NCI-H1694 (cell line): ENCODE measurements at places on chromosomes 6 and 20.

DNA sequence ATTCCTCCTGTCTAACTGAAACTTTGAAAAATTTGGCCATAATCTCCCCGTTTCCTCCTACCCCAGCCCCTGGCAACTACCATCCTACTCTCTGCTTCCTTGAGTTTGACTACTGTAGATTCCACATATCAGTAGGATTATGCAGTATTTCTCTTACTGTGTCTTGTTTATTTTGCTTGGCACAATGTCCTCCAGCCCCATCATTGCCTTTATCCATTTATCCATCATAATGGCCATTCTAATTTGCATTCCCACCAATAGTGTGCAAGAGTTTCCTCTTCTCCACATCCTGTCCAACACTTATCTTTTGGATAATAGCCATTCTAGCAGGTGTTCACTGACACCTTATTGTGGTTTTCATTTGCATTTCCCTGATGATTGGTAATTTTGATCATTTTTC lies 202.3 kb downstream of the THBS2 start:
- no peak for DNase-seq

DNA sequence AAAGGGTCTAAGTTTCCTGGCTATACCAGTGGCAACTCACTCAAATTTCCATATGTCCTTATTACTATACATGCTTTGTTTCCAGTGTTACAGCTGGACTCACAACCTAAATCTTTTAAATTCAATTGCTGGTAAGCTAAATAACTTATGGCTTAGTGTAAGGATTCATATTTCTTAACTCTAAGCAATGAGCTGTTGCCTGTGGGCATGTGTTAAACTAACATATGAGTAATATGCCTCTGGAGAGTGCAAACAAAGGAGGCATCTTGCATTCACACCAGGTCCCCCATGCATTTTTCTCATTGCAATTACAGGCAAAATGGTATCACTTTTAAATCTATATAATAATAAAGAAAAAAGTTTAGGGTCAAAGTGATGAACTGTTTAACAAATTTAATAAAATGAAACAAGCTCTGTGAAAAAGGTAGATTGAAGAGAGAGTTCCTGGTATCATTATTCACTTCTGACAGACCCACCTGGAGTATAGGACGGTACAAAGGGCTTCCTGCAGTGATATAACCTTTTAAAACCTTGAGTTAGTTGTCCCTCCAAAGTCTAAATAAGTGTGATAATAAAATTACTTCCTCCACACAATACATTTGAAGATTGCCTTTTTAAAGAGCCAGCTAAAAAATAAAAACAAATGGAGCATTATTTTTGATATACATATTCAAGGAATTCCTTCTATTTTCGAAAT lies 57.6 kb upstream of the HMGCLL1 start:
- DNase-seq: no peak

DNA sequence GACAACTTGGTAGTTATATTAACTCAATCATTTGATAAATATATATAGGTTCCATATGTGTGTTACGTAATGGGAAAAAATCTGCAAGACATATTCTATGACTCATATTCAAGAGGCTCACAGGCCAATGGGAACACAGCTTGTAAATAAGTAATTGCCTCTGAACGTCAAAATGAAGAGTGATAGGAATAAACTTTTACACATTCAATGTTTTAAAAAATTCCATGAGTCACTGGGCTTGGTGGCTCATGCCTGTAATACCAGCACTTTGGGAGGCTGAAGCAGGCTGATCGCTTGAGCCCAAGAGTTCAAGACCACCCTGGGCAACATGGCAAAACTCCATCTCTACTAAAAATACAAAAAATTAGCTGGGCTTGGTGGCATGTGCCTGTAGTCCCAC lies 209.4 kb upstream of the MCHR2 start:
- DNase-seq: no peak

DNA sequence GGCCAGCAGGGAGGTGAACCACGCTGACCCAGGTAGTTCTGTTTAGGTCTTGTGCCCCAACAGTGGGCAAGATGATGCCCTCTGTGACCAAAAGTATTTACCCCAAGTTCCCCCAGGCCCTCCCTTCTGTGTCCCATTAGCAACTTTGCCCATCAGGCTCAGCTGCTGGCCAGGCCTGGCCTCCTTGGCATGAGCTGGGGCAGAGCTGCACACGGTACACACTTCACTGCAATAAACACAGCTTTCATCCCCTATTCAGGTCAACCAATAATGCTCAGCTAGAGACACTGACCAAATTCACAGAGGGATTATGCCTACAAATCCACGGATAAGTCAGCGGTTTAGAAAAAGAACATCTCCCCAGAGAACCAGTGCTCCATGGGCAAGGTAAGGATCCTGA lies 103.7 kb downstream of the SLC23A2 start:
- no peak for DNase-seq

- no peak for DNase-seq
These were observed 18.3 kb upstream of the NHSL1 start for GRCh38 chr6:138517635-138518034.

GRCh38 chr6:17204533-17204932 lies 76.6 kb upstream of the RBM24 start:
- DNase-seq: no peak

DNA sequence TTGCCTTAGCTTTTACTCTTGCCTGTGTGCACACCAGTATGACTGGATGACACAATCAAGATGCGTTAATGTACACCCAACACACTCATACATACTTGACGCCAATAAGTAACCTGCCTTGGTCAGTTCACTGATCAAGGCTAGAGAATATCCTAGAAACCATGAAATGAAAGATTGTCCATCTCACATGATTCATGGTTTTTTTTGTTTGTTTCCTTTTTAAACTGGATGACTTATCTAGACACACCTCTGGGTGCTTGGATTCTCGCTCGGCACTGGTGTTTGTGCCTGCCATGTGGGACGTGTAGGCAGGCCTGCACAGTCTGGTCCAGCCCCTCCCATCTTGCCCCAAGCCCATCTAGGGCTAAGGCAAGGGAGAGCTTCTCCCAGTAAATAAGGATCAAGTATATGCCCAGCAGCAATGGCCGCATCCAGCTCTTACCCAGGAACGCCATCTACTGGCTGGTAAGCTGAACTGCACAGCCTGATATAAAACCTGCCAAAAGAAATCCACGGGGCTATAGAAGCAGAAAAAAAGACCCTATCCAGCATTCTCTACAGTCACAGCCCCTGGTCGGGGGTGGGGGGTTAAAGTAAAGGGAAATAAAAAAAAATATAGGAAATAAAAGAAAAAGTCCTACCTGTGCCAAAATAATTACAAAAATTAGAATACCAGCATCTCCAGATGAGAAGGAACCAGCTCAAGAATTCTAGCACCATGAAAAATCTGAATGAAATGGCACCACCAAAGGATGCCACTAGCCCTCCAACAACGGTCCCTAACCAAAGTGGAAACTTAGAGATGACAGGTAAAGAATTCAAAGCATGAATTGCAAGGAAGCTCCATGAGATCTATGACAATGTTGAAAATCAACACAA lies 73.3 kb downstream of the OTOR start:
- no peak for DNase-seq

DNA sequence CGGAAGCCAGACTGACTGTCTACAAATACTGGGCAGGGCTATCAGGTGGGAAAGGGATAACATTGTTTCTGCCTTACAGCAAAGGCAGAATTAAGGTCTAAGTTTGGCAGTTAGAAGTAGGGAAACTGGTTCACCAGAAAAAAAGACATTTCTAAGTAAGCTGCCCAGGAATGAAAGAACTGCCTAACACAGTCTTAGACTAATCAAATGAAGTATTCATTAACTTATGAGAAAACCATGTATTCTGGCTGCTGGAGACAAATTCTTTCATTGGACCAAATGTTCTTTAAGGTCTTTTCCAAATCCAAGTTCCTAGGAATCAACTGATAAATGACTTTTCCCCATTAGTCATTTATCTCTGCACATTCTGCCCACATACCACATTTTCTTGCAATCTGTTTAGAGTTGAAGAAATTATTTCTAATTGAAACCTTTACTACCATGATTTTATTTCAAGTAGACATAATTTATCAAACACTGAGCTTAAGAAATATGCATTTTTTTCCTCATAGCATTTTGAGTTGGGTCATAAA lies 120.3 kb upstream of the OGFRL1 start:
- no peak for DNase-seq
